ENCODE measurements at places on chromosomes 3 and 15.

DNA sequence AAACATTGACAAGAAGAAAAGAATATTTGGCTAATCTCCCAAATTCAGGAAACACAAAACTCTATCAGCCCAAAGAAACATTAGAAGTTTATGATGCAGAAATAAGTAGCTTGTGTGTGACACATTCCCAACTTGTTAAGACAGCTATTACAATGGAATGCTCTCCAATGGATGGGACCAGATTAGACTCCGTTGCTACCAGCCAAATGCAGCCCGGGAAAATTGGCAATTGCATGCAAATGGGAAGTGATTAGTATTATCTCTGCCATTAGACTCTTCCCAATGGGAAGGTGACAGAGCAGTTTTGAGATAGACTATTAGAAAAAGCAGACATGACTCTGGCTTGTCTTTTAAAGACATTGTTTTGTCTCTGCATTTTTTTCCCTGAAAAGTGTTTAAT, 37.4 kb upstream of the KCNMB2 start:
- DNase-seq = no peak

- DNase-seq = no peak
Measured at GRCh38 chr15:83983634-83984458, 251.7 kb upstream of the GOLGA6L4 start.

GRCh38 chr3:66450390-66451022, 50.3 kb downstream of the LRIG1 start:
- no peak for DNase-seq

- DNase-seq = peak; percentile 59
Measured at GRCh38 chr3:157201648-157202278, 41.8 kb upstream of the CCNL1 start.

- no peak for DNase-seq
Measured at GRCh38 chr3:22977042-22977441, 226.1 kb upstream of the UBE2E2 start.

GRCh38 chr3:13715167-13715954, 164.5 kb downstream of the WNT7A start:
- DNase-seq = no peak

GRCh38 chr3:63042833-63043232, 167.6 kb upstream of the CADPS start:
- no peak for DNase-seq

DNA sequence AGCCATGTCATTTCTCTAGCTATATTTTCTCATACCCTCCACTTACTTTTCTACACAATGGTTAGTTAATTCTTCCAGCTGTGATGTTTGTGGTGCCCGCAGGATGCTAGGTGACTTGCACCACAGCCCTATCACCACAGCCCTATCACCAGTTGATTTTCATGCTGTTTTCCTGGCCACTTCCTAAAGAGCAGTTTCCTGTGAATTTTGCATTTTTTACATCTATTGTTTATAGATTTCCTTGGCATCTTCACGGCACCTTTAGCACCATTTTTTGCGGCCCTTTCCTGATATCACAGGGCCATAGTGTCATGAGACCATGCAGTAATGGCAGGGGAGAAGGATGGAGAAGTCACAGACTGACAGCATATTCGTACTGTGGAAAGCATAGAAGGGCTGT, 132.9 kb upstream of the PRICKLE2 start:
- no peak for DNase-seq

- DNase-seq = no peak
Measured at GRCh38 chr3:189809583-189809982, 178.4 kb downstream of the TP63 start.

- no peak for DNase-seq
Measured at GRCh38 chr15:87757084-87757483, 499.5 kb downstream of the NTRK3 start.

DNA sequence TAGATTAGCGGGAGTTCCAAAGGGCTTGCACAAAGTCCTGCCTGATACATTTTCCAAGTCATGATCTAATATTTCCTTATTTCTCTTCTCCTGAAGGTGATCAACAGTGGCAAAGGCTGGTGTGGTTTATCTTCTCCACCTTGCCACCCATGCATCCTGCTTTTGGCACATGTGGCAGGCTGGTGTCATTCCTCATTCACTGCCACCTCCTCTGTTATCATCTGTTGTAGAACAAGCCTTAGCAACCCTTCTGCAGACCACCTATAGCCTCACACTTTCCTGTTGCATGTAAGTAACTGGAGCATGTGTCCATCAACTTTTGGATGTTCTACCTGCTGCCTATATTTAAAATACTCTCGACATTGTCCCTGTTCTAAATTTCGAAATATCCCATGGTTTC, 294.1 kb downstream of the ZBTB20 start:
- DNase-seq = no peak

GRCh38 chr3:66912306-66912705, 85.8 kb upstream of the KBTBD8 start:
- DNase-seq = no peak

DNA sequence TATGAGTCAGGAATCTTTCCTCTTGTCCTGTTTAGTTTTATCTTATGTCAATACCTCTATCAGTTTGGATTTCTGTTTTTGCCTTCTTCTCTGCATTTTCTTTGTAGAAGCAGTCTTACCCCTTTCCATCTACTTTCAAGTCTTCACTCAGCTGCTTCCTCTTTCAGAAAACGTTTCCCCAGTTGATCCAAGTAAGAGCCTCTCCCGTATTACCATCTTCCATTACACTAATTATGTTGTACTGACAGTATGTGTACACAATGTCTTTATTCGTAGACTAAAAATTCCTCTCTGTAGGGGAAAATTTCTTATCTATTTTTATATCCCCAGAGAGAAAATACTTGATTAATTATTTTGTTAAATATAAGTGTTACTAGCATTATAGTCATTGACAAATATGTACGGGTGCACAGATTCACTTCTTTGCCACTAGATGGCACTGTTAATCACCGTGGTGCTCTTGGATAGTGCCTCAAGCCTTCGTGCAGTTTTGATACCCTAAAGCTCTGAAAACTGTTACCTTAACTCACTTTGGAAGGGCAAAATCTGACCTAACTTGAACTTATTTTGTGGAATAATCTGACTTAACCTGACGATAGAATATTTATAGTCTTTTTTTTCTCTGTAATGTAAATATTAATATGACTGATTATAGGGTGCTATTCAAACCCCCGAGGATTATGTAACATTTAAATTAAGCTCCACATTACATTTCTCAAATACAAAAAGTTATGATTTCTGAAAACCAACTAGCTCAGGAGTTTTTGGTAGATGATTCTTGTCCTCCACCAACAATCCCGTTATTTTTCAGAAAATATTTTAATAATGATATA, 74.2 kb upstream of the POU1F1 start:
- DNase-seq = peak; percentile 60

GRCh38 chr3:81758275-81758674, 3.2 kb downstream of the GBE1 start:
- DNase-seq = no peak

GRCh38 chr3:168470380-168470779, 374.7 kb upstream of the GOLIM4 start:
- no peak for DNase-seq

DNA sequence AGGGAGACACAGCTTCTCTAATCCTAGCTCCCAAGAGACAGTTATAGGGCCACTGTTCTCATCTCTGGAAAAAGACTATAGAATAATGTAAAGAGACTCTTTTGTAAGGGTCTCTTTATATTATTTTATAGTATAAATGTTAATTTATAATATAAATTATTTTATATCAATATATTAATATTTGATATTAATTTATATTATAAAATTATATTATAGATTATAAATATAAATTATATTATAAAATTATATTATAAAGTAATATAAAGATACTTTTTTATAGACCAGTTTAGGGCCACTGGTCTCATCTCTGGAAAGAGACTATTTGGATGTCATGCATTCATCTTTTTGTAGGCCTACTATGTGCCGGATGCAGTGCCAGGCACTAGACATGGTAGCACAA, 53.9 kb downstream of the SV2B start:
- no peak for DNase-seq

- no peak for DNase-seq
Measured at GRCh38 chr15:76905855-76906254, 715 bp upstream of the SCAPER start.

DNA sequence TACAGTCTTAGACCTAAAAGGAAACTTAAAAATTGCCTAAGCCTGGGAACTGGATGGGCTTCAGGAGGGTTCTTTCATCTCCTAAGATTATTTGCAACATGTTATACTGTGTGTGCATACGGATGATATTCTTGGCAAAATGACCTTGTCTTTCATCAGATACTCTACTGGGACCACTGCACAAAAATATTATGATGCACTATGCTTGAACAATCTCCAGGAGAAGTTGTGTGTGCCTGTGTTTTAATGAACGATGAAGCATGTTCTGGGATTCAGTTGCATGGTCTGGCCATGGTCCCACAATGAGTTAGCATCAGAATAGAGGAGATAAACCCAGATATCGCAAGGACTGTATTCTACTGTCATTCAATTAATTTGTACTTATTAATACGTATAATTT, 68.7 kb downstream of the GAP43 start:
- DNase-seq = no peak

- no peak for DNase-seq
Measured at GRCh38 chr15:85500729-85501128, 120.3 kb downstream of the AKAP13 start.

DNA sequence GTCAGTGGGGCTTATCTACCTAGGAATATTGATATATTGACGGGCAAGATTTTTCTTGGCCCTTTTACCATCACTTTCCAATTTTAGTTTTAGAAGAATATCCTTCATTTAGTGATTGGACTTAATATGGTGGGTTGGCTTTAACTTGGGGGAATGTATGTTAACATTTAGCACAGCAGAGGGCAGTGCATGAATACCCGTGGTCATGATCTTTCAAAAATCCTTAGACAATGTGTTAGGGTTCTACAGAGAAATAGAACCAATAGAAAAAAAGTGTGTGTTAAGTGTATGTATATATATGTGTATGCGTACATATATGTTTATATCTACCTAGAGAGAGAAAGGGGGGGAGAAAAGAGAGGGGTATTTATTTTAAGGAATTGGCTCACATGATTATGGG, 36.9 kb downstream of the GPR171 start:
- no peak for DNase-seq

DNA sequence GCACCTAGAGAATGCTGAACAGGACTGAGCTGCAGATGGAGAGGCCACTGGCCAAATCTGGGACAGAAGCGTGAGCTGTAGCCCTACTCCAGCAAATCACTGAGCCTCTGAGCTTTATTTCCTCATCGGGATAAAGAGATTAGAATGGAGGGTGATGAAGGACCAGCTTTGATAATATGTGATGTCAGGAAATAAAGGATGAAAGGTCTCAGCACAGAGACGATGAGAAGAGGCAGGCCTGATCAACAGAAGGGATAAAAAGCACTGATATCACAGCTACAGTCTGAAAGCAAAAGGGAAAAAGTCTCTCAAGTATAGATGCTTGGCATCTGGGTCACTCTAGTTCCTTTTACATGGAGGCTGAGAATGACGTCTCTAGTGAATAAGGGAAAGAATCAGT, 70.0 kb downstream of the DHX30 start:
- DNase-seq = no peak

- DNase-seq = no peak
Measured at GRCh38 chr3:70042641-70043040, 43.1 kb downstream of the SAMMSON start.

- DNase-seq = peak; percentile 73
Measured at GRCh38 chr15:40787344-40787841, 17.6 kb downstream of the C15orf62 start.

- DNase-seq = no peak
Measured at GRCh38 chr3:135781026-135781815, 184.3 kb upstream of the PPP2R3A start.

- no peak for DNase-seq
Measured at GRCh38 chr15:65008983-65009382, 19.3 kb upstream of the SPG21 start.

DNA sequence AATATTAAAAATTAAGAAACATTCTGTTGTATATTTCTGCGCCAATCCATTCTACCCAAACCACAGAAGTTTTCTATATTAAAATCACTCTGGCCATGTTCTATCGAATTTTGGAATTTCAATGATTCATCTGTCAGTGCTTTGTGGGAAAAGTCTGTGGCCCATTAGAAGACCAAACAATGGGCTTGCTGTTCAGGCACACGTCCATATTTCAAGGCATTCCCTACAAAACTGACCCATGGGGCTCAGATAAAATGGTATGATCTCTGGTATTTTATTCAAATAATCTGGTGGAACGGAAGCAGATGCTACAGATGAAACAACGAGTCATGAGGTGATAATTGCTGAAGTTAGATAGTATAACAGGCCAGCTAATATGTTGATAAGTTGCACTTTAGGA, 12.4 kb downstream of the NPHP3 start:
- no peak for DNase-seq

DNA sequence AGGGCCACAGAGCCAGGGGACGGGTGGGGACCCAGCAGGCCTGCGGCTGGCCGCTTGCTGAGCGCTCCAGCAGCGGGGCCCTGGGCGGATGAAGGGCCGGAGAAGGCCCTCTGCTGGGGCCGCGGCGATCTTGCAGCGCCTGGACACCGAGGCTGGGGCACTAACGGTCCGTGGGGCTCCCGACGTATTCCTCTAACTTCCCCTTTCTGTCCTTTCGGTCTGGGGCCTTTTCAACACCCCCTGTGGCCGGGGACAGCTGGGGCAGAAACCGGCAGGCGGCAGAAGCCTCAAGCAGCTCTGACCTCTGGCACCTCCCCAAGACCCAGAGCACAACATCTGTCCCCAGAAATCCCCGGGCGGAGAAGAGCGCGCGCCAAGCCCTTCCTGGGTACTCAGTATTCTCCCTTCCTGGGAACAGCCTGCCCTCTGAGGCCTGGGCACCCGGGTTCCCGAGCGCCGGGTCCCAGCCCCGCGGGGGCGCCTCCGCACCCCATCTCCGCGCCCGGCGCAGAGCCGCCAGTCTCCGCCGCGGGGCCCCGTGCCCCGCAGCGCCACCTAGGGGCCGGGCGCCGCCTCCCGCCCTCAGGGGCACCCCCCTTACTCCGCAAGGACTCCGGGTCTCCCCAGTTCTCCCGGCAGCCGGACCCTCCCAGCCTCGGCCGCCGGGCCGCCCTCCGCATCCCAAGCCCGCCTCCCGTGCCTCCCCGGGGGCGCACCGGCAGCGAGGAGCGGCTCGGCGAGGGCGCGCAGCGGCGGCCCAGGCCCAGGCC, 582 bp upstream of the SLCO3A1 start:
- DNase-seq = no peak

- no peak for DNase-seq
Measured at GRCh38 chr3:156702367-156702766, 28.0 kb downstream of the TIPARP start.

Data from NCI-H2107 (cell line).